ENCODE measurements at places on chromosomes 6 and 20.

GRCh38 chr6:121951918-121952379 lies 447.5 kb upstream of the HSF2 start:
- no peak for DNase-seq

DNA sequence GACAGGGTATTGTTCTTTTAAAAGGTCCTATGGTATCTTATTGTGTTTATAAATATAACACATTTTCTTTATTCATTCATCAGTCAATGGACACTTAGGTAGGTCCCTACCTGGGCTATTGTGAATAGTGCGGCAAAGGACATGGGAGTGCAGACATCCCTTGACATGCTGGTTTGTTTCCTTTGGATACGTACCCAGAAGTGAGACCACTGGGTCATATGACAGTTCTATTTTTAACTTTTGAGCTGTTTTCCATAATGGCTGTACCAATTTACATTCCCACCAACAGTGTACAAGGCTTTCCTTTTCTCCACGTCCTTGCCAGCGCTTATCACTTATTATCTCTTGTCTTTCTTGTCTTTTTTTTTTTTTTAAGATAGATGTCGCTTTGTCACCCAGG lies 627.5 kb downstream of the PRKN start:
- DNase-seq = no peak

- no peak for DNase-seq
These were observed 70.4 kb upstream of the KCNQ5 start for GRCh38 chr6:72551470-72551869.

DNA sequence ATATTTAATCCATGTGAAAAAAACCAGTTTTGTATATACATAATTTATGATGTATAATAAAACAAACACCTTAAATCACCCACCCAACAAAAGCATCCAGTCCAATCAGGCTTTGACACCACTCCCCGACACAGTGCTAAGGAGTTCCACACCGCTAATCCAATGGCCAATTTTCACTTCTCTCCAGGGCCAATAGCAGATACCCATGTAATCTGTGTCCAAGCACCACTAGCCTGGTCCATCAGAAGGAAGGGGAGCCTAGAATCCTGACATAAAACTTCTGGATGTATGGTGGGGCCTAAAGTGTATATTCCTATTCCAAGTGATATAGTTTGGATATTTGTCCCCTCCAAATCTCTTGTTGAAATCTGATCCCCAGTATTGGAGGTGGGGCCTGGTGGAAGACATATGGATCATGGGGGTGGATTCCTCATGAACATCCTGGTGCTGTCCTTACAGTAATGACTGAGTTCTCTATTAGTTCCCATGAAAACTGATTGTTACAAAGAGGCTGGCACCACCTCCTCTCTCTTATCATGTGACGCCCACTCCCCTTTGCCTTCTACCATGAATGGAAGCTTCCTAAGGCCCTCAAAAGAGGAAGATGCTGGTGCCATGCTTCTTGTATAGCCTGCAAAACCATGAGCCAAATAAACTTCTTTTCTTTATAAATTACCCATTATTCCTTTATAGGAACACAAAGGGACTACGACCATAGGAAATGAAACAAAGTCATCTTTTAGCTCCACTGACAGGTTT lies 20.8 kb downstream of the RALGAPA2 start:
- no peak for DNase-seq

GRCh38 chr20:3935295-3935955 lies 46.2 kb downstream of the PANK2 start:
- no peak for DNase-seq

DNA sequence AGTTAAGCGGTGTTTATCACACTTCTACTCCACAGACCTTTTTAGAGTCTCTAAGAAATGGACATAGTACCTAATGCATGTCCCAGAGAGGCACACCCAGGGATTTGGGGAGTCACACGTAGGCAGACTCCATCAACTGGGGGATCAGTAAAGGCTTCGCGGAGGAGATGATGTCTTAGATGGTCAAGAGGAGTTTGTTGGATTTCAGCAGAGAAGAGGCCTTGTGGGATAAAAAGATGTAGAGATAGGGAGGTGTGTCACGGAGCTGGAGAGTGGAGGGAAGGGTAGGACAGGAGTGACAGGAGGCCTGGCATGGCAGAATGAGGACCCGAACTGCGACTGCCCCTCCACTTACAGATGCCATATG lies 9.1 kb downstream of the DYNLRB1 start:
- DNase-seq = no peak

DNA sequence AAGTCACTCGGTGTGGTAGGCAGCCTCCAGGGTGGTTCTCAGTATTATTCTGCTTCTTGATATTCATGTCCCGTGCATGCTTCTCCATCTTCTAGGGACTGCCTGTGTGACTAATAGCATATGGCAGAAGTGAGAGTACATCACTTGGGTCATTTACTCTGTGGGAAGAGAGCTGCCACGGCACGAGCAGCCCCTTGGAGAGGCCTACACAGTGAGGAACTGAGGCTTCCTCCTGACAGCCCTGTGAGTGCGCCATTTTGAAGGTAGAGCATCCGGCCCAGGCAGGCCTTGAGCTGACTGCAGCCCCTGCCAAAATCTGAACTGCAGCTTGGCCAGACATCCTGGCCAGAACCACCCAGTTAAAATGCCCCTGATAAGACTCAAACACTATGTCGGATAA lies 17.3 kb upstream of the MCUR1 start:
- no peak for DNase-seq

- DNase-seq = no peak
These were observed 236.3 kb downstream of the OTOR start for GRCh38 chr20:16984481-16984880.

DNA sequence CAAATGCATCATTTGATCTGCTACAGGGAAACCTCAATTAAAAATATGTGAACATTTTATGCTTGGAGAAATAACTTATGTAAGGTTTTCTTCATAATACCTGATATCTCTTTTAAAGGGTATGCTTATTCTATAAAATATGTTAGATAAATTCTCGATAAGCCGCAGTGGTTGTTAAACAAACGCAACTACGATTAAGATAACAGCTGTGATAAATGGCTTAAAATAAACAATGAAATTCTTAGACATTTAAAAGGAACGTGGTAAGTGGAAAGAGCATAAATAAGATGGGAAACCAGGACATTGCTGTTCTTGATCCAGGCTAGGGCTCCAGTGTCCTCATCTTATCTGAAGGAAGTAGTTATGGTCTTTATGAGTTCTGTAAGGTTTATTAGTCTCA lies 415.9 kb downstream of the CD83 start:
- DNase-seq = no peak

DNA sequence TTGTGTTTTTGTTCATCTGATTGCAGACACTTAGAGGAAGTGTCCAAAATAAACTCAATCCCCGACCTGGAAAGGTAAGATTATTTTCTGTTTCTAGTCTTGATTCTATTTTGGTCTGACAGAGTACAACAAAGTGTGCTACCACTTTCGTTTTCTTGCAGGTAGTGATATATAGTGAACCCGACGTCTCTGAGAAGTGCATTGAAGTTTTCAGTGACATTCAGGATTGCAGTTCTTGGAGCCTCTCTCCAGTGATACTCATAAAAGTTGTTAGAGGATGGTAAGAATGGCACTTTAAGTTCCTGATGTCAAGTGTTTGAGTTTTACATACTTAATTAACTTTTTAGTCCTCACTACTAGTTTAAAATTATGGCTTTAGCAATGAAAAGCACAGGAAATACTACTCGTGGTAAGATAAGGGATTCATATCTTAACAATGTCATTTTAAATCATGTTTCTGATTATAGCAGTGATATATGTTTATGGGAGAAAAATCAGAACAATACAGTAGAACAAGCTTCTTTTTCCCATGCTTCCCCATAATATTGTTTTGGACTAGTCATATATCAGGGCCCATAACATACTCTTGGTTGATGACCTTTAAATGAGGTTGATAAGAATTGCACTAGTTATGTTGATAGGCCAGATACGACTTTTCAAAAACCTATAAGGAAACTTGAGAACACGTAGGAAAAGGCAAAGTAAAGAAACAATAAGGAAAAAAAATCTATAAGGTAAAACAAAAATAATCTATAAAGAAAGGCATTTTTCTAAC lies 104.0 kb downstream of the RTN4IP1 start:
- no peak for DNase-seq

- DNase-seq = no peak
These were observed 78.5 kb upstream of the AHI1 start for GRCh38 chr6:135576055-135576454.

GRCh38 chr6:100988391-100988984 lies 107.4 kb upstream of the ASCC3 start:
- DNase-seq = no peak

DNA sequence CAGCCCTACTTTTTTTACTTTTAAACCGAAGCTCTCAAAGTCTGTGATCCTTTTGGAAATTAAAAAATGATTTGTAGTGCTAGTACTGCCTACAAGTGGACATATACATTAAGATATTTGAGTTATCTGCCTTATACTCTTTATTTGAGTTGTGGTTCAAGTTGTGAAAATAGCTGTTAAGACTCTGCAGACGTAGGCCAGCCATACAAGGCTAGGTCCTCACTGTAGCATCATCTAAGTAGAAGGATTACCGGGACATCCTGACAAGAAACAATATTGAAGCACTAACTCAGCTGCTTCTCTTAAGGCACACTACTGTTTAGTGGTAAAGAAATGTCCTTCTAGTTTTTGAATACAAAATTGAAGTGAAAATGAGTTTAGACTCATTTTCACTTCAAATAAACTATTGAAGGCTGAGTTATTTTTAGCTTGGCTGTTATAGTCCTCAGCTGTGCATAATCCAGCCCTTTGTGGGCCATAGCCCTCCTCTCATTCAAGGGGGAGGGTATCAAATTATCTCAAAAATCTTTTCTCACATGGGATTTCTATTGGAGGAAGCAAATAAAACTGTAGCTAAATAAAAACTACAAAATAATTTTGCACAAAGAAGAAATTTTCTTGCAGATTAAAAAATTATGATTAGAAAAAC lies 68.1 kb downstream of the JAG1 start:
- no peak for DNase-seq

DNA sequence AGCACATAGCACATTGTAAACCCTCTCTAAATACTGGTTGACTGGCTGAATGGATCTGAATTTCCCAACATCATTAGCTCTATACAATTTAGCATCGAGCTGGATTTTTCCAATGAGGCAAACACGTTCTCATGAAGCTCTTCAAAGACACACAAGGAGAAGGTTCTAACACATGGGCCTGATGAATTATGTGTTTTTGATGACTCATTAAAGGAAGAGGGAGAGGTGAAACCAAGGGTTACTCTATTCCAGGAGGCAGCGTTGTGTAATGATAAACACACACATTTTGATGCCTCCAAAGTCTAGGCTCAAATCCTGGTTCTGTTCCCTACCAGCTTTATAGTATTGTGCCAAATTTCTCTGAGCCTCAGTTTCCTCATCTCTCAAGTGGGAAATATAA lies 84.3 kb downstream of the PFDN4 start:
- no peak for DNase-seq

DNA sequence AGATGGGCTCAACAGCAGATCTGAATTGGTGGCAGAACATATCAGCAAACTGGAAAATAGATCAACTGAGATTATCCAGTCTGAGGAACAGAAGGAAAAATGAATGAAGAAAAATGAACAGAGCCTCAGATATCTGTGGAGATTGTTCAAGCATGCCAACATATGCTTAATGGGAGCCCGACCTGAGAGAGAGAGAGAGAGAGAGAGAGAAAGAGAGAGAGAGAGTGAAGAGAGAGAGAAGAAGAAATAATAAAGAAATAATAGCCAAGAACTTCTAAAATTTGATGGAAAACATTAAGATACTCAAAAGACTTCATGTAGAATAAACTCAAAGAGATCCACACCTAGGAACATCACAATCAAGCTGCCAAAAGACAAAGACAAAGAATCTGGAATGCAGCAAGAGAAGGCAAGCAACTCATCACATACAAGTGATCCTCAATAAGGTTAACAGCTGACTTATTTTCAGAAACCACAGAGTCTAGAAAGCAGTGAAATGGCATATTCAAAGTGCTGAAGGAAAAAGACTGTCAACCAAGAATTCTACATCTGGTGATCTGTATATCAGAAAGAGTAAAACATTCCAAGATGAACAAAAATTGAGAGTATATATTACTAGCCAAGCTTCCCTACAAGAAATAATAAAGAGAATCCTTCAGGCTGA lies 97.2 kb downstream of the MYLK4 start:
- no peak for DNase-seq

GRCh38 chr20:64188682-64189529 lies 24.7 kb downstream of the MYT1 start:
- no peak for DNase-seq

DNA sequence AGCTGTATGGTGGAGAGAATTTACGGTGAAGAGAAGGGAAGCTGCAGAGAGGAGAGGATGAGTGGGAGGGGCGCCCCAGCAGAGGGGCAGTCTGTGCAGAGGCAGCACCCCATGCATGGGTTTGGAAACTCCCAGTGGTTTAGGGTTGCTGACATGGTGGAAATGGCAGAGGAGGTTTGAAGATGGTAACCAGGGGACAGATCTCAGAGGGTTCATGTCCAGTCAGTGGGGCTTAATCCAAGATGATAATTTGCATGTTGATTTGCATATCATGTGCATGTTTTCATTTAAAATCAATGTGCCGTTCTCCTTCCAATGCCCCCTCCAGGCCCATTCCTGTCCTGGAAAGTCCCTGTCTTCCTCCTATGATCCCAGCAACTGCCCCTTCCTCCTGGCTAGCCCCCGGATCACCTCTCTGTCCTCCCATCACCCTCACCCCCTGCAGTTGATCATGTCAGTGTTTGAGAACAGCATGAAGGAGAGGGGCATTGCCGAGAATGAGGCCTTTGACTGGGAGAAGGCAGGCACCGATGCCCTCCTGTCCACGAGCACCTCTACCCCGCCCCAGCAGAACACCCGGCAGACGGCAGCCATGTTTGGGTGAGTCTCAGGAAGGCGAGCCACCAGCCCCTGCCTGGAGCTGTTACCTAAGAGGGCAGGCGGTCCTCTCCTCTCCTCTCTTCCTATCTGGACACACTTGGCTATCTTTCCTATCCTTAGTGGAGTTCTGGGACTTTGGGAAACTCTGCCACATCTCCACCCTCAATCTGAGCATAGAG lies 14.3 kb downstream of the TTBK1 start:
- DNase-seq = no peak

DNA sequence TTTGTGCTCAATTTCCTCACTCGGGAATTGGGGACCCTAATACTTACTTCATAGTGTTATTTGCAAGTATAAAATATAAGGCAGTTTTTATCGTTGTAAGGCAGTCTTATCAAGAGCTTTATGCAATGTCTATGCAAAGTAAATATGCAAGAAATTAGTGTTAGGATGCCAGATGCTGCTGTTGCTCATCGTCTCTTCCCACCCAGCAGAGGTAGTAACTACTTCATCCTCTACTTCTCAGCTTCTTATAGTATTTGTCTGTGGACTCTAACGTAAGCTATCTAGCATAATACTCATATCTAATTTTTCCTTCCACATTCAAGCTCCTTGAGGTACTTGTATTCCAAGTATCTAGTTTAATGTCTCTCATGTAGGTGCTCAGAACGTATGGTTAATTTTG lies 11.6 kb downstream of the PLCG1 start:
- no peak for DNase-seq

All from NCI-H510A (cell line).